ENCODE measurements at places on chromosomes 4 and X. TPM values are rescaled to one million over a fixed set of nuclear protein-coding genes. Genes with fewer than 3 reads are reported as not detected.

The ZNF182 gene
- total RNA-seq: 5.3 TPM

DNA sequence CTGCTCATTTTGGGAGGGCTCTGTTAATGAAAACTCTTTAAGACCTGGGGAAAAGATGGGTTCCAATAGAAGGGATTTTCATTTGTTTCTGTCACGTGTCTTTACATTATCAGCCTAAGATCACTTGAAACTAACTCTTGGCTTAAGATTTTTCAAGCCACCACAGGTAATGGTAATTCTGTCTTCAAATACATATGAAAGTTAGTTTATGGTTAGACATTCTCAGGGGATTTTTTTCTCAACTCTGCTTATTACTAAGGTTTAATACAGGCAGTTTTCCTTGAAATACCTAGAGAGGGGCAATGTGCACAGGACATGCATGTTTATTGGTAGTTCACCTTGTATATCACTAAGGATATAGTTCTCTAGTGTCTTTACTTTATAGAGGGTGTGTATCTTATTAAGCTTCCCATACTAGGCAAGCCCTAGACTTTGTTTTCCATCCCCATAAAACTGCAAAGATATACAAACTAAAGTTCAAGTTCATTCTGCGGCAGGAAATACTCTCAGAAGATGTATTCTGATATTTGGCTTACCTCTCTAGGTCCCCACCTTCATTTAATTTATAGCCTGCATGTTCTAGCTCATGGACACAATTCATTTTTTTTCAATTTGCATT, 38.2 kb upstream of the MYOZ2 start:
- H3K27ac ChIP-seq: no peak overlapping the region
- no peak overlapping the region for H3K4me3 ChIP-seq
- no peaks in the 10 kb centered on the region for H3K4me1 ChIP-seq
- H3K27me3 ChIP-seq: no peaks in the 10 kb centered on the region
- no peaks in the 10 kb centered on the region for H3K36me3 ChIP-seq
- no peak for DNase-seq

The TMPRSS11D gene
- not detected for total RNA-seq

DNA sequence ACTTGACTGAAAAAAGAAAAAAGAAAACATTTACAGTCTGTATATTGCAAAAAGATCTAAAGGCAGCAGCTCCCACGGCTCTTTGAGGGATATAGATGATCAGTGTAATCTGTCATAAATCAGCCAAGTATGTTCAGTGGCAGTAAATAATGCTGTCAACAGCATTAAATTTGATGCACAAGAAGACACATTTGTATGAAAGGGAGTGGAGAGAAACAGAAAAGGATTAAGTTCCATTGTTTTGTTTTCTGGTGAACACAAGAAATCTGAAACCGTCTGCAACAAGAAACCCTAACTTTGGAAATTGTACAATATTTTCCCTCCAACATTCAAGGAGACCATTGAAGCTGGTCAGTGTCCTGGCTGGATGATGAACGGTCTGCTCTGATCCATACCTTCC, 27.6 kb upstream of the C1QTNF7 start:
- H3K36me3 ChIP-seq: no peaks in the 10 kb centered on the region
- H3K4me1 ChIP-seq: no peaks in the 10 kb centered on the region
- H3K27ac ChIP-seq: no peak overlapping the region
- H3K27me3 ChIP-seq: no peaks in the 10 kb centered on the region
- no peak overlapping the region for H3K4me3 ChIP-seq
- no peak for DNase-seq

DNA sequence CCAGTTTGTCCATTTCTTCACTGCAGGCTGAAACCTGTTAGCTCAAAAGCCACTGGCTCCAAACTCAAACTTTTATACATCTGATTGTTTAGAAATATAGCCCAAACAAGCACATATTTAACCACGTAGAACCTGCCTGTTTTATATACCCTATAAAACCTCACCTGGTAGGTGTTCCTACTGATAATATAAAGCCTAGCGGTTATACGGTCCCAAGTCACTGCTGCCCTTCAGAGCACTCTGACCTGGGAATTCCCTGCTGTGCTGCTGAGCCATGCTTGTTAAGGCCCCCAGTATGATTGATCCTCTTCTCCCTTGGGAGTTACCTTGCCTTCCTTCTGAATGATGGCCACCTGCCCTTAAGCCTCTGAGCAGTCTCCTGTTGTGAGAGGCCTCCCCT, 432.8 kb upstream of the LCORL start:
- H3K27ac ChIP-seq: no peak overlapping the region
- H3K36me3 ChIP-seq: no peaks in the 10 kb centered on the region
- no peaks in the 10 kb centered on the region for H3K27me3 ChIP-seq
- no peaks in the 10 kb centered on the region for H3K4me1 ChIP-seq
- no peak for DNase-seq
- no peak overlapping the region for H3K4me3 ChIP-seq

The CENPE gene
- total RNA-seq: 0.33 TPM

- no peaks in the 10 kb centered on the region for H3K4me1 ChIP-seq
- DNase-seq: no peak
- no peak overlapping the region for H3K4me3 ChIP-seq
- H3K27ac ChIP-seq: no peak overlapping the region
- H3K27me3 ChIP-seq: no peaks in the 10 kb centered on the region
Measured at GRCh38 chr4:62923783-62924182, 1485.5 kb downstream of the TECRL start.

DNA sequence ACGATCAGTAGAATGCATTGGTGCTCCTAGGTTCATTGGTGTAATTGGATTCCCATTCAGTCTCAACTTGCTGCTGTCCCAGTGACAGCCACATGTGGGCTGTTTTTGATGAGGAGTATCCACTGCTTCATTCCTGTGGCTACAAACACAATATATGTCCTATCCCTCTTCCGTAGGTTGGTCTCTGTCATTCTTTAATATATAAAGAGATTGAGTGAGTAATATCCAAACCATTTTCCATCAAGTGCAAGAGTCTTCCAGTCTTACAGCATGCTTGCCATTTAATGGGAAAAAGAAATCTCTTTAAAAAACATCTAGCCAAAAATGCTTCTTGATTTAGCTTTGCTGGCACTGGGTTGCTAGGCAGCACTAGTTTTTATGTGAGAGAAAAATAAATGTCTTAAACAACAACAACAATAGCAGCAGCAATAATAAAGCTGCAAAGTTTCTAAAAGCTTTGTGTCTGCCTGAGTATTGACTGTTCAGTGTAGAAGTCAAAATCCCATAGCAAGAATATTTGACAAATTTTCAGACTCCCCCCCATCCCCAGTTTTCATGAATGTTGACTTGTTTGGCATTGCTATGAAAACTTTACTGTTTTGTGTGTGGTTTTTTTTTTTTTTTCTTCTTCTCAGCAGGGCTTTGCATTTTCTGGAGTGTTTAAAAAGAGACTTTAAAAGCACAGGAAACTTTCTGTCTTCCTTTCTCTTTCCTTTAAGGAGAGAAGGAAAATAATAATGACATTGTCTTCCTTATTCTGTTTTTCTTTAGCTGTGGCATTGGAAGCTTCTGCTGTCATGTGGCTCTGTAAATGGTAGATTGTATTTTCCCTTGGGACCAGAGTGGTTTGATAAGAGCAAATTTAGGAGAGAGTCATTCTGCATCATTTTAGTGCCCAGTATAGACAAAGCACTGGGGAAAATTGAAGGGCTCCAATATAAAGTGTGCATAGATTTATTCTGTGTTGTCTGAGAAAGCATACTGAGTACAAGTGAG, 244.3 kb downstream of the ARHGAP10 start:
- no peaks in the 10 kb centered on the region for H3K4me1 ChIP-seq
- H3K27me3 ChIP-seq: no peaks in the 10 kb centered on the region
- no peak overlapping the region for H3K27ac ChIP-seq

DNA sequence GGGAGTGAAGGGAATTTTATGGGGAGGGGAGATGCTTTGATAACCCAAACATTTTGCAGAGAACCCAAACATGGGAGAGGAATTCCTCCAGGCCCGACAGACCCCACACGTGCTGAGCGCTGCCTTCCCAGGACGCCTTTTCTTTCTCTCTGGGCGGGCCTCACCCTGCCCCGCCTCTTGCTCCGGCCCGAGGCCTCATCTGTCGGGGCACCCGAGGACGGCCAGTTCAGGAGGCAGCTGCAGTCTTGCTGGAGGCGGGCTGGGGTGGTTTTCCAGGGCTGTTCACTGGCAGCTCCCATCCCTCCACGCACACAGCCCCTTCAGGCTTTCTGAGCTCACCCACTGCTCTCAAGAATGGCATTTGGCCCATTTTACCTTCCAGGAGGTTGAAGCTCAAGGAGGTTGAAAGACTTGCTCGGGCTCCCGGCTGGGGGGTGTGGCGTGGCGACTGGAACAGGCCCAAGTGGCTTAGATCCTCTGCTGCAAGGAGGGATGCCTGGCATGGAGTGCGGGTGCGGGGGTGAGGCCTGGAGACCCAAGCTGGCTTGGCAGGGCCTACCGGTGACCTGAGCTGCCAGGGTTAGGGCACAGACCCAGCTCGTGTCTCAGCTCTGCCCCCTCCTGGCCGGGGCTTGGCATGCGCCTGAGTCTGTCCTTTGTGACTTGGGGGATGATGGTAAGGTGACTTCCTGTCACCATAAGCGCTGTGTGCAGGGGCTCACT, 99.2 kb downstream of the PSAPL1 start:
- no peak overlapping the region for H3K4me3 ChIP-seq
- DNase-seq: peak; percentile 72
- H3K4me1 ChIP-seq: no peaks in the 10 kb centered on the region
- no peaks in the 10 kb centered on the region for H3K27me3 ChIP-seq
- H3K36me3 ChIP-seq: no peaks in the 10 kb centered on the region

The ARFIP1 gene
- 17.4 TPM for total RNA-seq

The FAM241A gene
- total RNA-seq: 2.6 TPM

- no peaks in the 10 kb centered on the region for H3K27me3 ChIP-seq
- H3K27ac ChIP-seq: no peak overlapping the region
- DNase-seq: no peak
- H3K4me1 ChIP-seq: no peaks in the 10 kb centered on the region
Measured at GRCh38 chr4:161573836-161574235, 590.0 kb downstream of the FSTL5 start.

DNA sequence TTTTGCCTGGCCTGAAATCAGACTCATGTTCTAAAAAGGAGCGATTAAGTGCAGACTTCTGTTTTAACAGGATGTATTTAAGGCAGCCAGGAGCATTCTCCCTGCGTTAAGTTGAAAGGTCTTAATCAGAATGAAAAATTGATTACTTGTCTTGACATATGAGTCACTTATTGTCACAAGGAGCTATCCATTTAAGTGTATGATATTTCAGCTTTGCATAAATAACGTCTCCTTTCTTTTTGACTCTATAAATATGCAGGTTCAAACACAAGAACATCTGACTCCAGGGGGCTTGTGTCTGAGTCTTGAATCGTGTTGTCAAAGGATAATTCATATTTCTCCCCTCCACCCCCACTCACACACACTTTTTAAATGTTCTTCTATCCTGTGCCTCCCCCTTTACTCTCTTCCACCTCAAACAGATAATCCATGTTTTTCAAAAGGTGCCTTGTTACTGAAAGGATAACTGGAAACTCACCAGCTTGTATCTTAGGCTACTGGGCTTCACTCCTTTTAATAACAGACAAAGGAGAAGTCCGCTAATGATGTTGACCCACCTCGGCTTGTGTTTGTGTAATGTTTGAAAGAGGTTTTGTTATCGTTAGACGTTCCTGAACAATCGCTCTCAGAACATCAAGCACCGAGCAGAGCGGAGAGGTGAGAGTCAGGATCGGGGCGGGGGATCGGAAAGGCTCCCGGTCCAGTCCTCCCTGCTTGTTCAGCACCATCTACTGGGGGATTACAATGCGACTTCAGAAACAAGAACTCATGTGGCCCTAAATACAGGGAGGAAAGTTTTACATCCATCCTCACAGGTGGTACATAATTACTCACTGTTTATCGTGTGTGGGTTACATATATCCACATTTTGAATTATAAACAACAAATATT, 107.5 kb upstream of the RPL34 start:
- no peak overlapping the region for H3K4me3 ChIP-seq
- DNase-seq: peak; percentile 20
- no peaks in the 10 kb centered on the region for H3K36me3 ChIP-seq
- no peaks in the 10 kb centered on the region for H3K27me3 ChIP-seq
- H3K4me1 ChIP-seq: no peaks in the 10 kb centered on the region
- H3K27ac ChIP-seq: no peak overlapping the region

DNA sequence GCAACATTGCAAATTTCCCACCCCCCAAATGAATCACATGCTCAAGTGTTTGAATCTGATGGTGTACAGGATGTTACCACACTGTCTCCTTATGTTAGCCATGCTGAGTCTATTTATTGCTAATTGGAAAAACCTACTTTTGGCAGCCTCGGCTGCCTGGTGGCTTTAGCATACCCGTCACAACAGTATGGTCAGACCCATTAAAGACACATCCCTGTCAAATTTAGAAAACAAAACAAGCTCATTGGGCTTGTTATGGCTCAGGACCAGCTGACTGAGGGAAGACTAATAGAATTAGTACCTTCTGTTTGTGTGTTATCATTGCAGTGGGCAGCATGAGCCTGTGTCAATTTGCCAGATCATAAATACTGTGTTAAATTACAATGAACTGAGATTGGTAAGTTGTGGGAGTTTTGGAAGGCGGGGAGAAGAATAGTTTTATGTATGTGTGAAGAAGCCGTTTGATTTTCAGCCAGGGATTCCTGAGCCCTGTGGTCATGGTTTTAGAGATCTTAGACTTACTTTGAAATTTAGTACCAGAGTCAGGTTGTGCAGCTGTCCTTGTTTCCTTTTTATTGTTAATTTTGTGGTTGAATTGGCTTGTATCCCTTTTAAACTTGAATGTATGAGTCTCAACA, 66.8 kb downstream of the POLA1 start:
- no peak for DNase-seq
- no peaks in the 10 kb centered on the region for H3K27me3 ChIP-seq
- H3K36me3 ChIP-seq: no peaks in the 10 kb centered on the region

DNA sequence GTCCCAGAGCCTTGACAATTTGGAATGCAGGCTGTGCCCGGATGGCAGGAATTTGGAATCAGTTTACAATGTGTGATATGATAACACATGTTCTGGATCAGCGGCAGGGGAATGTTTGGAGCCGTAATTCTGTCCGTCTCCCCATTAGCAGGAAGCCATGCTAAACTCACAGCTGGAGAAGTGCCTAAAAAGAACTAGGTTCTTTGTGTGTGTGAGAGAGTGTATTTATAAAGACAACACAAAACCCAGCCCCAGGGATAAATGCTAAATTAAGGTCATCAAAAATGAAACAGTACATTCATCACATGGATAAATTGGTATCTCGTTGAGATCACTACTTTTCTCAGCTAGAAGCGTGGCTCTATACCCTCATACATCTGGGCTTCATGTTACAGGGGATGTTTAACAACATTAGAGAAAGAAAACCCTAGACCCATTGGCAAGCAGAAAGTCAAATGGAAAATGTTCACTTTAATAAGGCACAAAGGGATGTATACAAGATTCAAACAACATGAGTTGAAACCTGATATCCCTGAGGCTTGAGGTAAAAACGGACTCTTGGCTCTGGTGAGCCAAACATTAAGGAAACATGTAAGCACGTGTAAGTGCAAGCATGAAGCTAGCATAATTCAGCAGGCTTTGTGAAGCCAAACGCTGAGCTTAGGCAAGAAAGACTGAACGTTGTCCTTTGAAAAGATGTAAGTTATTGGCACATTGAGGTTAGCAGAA, 18.0 kb upstream of the TMEM131L start:
- no peak for DNase-seq
- H3K36me3 ChIP-seq: no peaks in the 10 kb centered on the region
- H3K27ac ChIP-seq: no peak overlapping the region
- no peak overlapping the region for H3K4me3 ChIP-seq
- H3K27me3 ChIP-seq: no peaks in the 10 kb centered on the region

GRCh38 chrX:42755815-42756214, 22.1 kb downstream of the PPP1R2C start:
- DNase-seq: peak; percentile 22
- H3K36me3 ChIP-seq: no peaks in the 10 kb centered on the region
- no peaks in the 10 kb centered on the region for H3K27me3 ChIP-seq

Measured in body of pancreas (tissue), 4 donors.